SJCRH30 (cell line): ENCODE measurements at places on chromosomes 12 and 14. TPM values are rescaled to one million over a fixed set of nuclear protein-coding genes. Genes with fewer than 3 reads are reported as not detected.

- peaks cover 3% of the 10 kb centered on the region for H3K36me3 ChIP-seq
- DNase-seq: no peak
- H3K27ac ChIP-seq: peak overlapping the region; percentile 22; the same call in 1 of the 2 replicates
- no peak overlapping the region for H3K4me3 ChIP-seq
- peaks cover 13% of the 10 kb centered on the region; the same call in 1 of the 2 replicates for H3K4me1 ChIP-seq
Measured at GRCh38 chr14:64060199-64060545, 207.4 kb downstream of the SYNE2 start.

The PROX2 gene
- total RNA-seq: not detected in 2 replicates

GRCh38 chr14:103518422-103519042, 4.1 kb downstream of the CKB start:
- H3K4me1 ChIP-seq: peaks cover 6% of the 10 kb centered on the region; the same call in 1 of the 2 replicates
- H3K4me3 ChIP-seq: no peak overlapping the region
- no peaks in the 10 kb centered on the region for H3K36me3 ChIP-seq
- H3K27ac ChIP-seq: no peak overlapping the region
- peak; percentile 82 for DNase-seq

The KRT75 gene
- not detected in 2 replicates for total RNA-seq

The CD163 gene
- not detected in 2 replicates for total RNA-seq

GRCh38 chr12:4120316-4120917, 153.1 kb upstream of the CCND2 start:
- peak overlapping the region; percentile 85 for H3K27ac ChIP-seq
- no peaks in the 10 kb centered on the region for H3K27me3 ChIP-seq
- no peak overlapping the region for H3K4me3 ChIP-seq
- no peaks in the 10 kb centered on the region for H3K36me3 ChIP-seq
- DNase-seq: peak; percentile 94
- peaks cover 63% of the 10 kb centered on the region for H3K4me1 ChIP-seq

DNA sequence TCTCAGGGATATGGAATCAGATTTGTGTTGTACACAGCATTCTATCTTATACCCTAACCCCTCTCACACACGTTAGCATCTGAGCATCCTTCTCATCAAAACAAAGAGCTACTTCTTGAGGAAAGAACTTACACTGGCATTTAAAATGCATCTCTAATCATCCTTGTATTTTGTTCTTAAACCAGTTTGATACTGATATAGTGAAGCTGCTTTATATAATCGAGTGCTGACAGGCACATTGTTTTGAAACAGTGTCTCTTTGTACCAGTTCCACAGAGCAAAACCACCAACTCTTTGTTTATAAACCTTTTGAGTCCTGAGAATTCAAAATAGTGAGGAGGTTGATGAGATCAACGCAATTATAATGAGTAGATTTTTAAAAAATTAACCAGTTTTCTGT, 8.8 kb downstream of the GPR33 start:
- no peaks in the 10 kb centered on the region for H3K27me3 ChIP-seq
- peaks cover 9% of the 10 kb centered on the region for H3K4me1 ChIP-seq
- DNase-seq: no peak
- no peaks in the 10 kb centered on the region for H3K36me3 ChIP-seq
- no peak overlapping the region for H3K4me3 ChIP-seq

- no peaks in the 10 kb centered on the region for H3K27me3 ChIP-seq
- no peaks in the 10 kb centered on the region for H3K36me3 ChIP-seq
- peaks cover 11% of the 10 kb centered on the region for H3K4me1 ChIP-seq
- DNase-seq: no peak
Measured at GRCh38 chr12:19848421-19848820, 409.1 kb downstream of the AEBP2 start.

The ALKBH2 gene
- 25.9 and 27.8 TPM in 2 replicates for total RNA-seq

- peak; percentile 88 for DNase-seq
- H3K36me3 ChIP-seq: no peaks in the 10 kb centered on the region
- H3K4me3 ChIP-seq: no peak overlapping the region
- peaks cover 24% of the 10 kb centered on the region for H3K4me1 ChIP-seq
Measured at GRCh38 chr12:53495903-53496751, 3.1 kb downstream of the MAP3K12 start.

GRCh38 chr14:59483363-59483762, 845 bp downstream of the L3HYPDH start:
- H3K27ac ChIP-seq: peak overlapping the region; percentile 93
- peaks cover 5% of the 10 kb centered on the region; the same call in 1 of the 2 replicates for H3K4me1 ChIP-seq
- H3K27me3 ChIP-seq: no peaks in the 10 kb centered on the region

The SMIM41 gene
- not detected in 2 replicates for total RNA-seq

DNA sequence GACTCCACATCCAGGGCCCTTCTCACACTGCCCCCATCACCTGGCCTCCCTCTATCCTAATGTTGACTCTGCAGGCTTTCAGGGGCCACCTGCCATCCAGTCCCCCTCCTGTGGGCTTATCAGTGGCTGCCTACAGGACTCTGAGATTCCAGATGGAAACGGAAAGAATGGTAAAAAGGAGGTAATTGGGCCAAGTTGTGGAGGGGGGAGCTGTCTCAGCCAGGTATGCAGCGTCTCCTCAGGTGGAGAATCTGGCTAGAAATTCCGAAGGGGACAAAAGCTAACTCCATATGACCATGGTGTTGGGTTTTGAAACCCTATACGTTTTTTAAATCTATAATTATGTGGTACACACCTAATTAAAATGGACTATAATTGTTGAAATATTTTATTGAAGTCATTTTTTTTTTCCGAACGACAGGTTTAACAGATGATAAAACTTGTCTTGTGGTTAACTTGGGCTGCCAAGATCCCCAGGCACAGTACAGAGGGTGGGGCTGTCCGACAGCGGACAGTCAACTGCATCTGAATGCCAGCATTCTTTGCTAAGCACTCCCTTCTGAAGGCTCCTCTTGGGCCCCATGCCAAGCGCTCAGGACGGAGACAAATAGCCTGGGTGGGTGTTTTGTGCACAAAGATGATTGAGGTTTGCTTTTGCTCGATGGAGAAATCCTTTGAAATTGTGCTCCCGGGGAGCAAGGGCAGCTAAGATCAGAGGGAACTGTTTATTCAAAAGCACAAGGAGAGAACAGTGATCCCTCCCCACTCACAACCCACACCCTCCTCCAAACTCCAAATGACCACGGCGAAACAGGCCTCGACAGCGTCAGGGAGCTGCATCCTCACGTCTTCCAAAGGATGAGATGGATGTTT, 365.6 kb downstream of the BCL11B start:
- peaks cover 36% of the 10 kb centered on the region for H3K4me1 ChIP-seq
- peak overlapping the region; percentile 63 for H3K27ac ChIP-seq
- peak; percentile 84 for DNase-seq
- H3K4me3 ChIP-seq: peak overlapping the region; percentile 9
- H3K36me3 ChIP-seq: no peaks in the 10 kb centered on the region

DNA sequence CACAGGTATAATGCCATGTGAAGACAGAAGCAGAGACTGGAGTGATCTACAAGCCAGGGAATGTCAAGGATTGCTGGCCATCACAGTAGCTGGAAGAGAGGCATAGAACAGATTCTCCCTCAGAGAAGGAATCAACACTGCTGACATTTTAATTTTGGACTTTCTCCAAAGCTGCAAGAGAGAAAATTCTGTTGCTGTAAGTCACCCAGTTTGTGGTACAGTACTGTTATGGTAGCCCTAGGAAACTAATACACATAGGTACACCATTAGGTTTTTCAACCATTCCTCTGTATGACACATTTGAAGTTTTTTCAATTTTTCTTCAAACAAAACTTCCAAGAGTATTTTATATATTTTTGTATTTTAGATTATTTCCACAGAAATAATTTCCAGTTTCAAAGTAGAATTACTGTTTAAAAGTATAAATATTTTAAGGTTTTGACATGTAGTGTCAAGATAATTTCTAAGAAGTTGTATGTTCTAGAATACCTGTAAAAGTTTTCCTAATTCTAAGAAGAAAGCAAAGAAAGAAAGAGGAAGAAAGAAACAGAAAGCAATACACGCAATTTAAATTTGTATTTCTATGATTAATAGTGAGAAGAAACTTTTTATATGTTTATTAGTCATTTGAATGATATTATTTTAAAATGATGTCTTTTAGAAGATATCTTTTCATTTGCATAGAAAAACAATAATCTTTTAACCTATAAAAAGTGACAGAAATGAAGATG, 64.9 kb upstream of the CATSPERB start:
- DNase-seq: no peak
- H3K4me3 ChIP-seq: no peak overlapping the region
- no peaks in the 10 kb centered on the region for H3K36me3 ChIP-seq
- H3K4me1 ChIP-seq: no peaks in the 10 kb centered on the region

- H3K4me1 ChIP-seq: peaks cover 3% of the 10 kb centered on the region; the same call in 1 of the 2 replicates
- no peaks in the 10 kb centered on the region for H3K27me3 ChIP-seq
- DNase-seq: no peak
- no peaks in the 10 kb centered on the region for H3K36me3 ChIP-seq
- no peak overlapping the region for H3K4me3 ChIP-seq
- no peak overlapping the region for H3K27ac ChIP-seq
Measured at GRCh38 chr12:86139671-86140070, 116.5 kb downstream of the MGAT4C start.

- no peaks in the 10 kb centered on the region for H3K27me3 ChIP-seq
- H3K4me1 ChIP-seq: peaks cover 16% of the 10 kb centered on the region
- H3K4me3 ChIP-seq: no peak overlapping the region
- no peaks in the 10 kb centered on the region for H3K36me3 ChIP-seq
Measured at GRCh38 chr12:113896194-113896593, 69.9 kb downstream of the RBM19 start.

DNA sequence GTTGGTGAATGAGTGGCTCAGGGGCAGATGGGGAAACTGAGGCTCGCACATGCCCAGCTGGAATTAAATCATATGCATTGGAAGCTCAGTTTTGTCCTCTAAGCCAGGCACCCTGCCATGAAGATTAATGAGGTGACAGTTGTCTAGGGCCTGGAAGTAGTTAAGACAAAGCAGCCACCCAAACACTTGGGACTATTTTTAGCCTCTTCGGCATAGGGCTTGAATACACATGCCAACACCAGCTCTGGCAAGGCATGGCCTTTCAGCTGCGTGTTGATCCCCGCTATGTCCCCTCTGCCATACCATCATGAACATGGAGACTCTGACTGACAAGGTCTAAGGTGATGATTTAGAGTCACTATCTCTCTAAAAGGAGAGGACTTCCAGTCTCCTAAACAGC, 250.2 kb downstream of the KSR2 start:
- H3K27me3 ChIP-seq: no peaks in the 10 kb centered on the region
- no peaks in the 10 kb centered on the region for H3K36me3 ChIP-seq
- H3K4me3 ChIP-seq: no peak overlapping the region
- H3K4me1 ChIP-seq: no peaks in the 10 kb centered on the region
- H3K27ac ChIP-seq: no peak overlapping the region

The TC2N gene
- 0.26 and 0.41 TPM in 2 replicates for total RNA-seq
